ENCODE measurements at places on chromosomes 3 and 15.

GRCh38 chr3:16309558-16309957 lies 44.5 kb downstream of the OXNAD1 start:
- DNase-seq = peak; percentile 32

- DNase-seq = no peak
Observed at GRCh38 chr3:116394365-116394764, 50.9 kb downstream of the LSAMP start.

- no peak for DNase-seq
Observed at GRCh38 chr3:189122526-189123205, 49.1 kb upstream of the TPRG1 start.

DNA sequence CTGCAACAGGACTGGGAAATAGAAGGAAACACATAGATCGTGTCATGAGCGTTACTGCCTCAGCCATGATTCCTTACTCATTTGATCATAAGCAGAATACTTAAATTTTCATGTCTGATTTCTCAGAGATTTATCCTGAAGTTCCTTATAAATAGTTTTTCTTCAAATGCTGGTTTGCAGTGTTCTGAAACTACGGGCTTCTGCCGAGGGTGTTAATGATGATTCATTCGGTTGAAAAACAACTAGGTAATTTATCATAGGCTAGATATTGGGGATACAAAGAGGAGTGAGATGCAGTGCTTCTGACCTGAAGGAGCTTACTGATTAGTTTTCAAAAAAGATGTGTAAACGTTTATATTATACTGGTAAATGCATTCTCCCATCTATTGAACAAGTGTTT lies 428.9 kb downstream of the NLGN1 start:
- no peak for DNase-seq

DNA sequence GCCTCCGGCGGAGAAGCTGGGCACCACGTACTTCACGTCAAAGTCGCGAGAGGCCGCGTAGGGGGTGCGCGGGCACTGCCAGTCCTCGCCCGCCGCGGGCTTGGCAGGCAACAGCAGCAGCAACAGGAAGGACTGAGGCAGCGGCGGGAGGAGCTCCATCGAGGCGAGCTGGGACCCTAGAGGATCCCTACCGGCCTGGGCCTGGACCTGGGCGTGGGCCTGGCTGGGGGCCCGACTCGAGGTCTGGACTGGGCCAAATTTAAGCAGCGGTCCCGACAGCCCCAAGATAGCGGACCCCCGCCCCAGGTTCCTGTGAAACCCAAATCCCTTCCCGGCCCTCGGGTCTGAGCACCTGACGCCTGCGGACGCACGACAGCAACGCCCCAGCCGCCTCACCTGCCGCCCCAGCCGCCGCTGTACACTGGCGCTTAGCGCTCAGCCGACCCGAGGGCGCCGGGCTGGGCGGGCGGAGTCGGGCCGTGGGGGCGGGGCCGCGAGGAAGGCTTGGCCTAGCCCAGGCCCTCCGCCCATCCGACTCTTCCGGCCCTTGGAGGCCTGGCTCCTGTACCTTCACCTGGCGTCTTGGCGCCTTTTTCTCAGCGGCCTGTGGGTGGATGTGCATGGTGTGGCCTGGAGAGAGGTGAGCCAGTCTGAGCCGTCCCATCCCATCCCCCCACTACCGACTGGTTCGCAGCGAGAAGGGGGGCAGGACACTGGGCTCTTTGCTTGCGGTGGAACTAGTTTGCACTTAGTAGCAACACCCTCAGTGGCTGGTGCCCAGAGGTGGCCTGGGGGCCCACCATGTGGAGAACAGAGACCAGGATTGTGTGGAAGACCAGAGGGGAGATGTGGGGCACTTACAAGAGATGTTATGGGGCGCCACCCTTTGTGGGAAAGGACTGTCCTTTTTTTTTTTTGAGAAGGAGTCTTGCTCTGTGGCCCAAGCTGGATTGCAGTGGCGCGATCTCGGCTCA lies at the start of gene MST1R:
MST1R (minus strand) TSS at position 423 of the 974 bp plus-strand sequence; CDS start at position 159, 264 bp downstream.
- peak; percentile 83 for DNase-seq

- no peak for DNase-seq
Observed at GRCh38 chr3:147397155-147397874, 9.0 kb downstream of the ZIC4 start.

GRCh38 chr3:18968120-18968519 lies 180.2 kb upstream of the KCNH8 start:
- DNase-seq = no peak

- no peak for DNase-seq
Observed at GRCh38 chr3:126529585-126530170, 5.7 kb downstream of the CHST13 start.

- no peak for DNase-seq
Observed at GRCh38 chr3:187931101-187931500, 185.8 kb upstream of the BCL6 start.

- DNase-seq = no peak
Observed at GRCh38 chr3:176683382-176683781, 513.9 kb downstream of the TBL1XR1 start.

- DNase-seq = no peak
Observed at GRCh38 chr3:182490596-182491491, 302.5 kb upstream of the ATP11B start.

DNA sequence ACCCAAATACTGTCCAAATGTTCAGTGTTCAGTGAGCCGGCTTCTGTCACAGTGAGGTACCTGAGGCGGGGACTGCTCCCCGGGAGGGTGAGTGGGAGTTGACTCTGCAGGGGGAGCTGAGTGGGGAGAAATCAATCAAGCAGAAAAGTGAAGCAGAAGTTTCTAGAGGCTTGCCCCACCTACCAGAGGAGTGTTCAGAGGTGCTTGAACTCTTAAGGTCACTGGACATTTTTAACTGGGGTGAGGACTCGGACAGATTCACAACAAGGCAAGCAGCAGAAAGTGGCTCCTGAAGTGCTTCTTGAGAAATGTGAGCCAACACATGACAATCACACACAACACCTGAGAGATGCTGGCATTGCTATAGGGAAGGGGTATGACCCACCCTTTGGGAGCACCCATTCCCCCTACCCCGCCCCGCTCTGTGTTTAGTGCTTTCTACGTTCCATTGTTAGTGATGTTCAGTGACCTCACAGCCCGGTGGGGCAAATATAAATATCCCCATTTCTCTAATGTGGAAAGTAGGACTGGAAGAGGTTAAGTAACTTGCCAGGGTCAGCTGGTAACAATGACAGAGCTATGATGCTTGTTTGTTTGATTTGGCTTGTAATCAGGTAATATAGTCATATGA lies 48.6 kb upstream of the AKAP13 start:
- DNase-seq = no peak
